ENCODE measurements at places on chromosomes 11 and 22.

- no peak for DNase-seq
These were observed 166.5 kb upstream of the CADM1 start for GRCh38 chr11:115670538-115671205.

DNA sequence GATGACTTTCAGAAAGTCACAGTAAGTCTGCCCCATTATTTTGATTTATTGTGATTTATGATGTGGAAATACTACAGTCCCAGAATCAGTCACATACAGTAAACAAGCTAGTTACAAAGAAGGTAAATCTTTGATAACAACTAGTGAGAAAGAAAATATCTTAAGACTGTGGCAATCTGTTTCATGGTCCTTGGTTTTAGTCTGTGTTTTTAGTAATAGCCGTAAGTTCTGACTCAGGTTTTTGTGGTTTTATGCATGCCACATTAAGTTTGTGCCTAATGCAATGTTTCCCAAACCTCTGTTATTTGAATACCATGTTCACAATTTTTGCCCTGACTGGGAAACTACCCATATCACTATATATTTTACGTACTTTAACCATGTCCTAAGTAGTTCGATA is 6.7 kb downstream of the CEP295 start:
- no peak for DNase-seq

GRCh38 chr11:121487191-121487590 is 34.4 kb upstream of the SORL1-AS1 start:
- DNase-seq: no peak

GRCh38 chr22:32817137-32817730 is 15.7 kb downstream of the TIMP3 start:
- no peak for DNase-seq

DNA sequence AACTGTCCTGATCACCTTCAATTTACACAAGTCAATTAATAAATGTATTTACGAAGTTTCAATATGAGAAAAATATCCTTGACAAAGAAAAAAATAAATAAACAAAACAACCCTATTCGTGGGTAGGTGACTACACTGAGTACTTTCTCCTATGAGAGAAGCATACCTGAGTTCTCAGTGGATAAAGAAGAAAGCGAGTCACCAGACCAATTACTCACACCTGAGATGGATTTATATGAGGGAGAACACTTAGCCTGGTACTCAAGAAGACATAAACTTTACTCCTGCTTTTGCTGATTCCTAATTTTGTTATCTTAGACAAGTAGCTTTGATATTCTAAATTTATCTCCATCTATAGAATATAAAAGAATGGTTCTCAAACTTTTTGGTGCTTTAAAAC is 735.2 kb upstream of the ANO3 start:
- DNase-seq: no peak

GRCh38 chr22:24424901-24425775 is 2.3 kb upstream of the ADORA2A start:
- no peak for DNase-seq

DNA sequence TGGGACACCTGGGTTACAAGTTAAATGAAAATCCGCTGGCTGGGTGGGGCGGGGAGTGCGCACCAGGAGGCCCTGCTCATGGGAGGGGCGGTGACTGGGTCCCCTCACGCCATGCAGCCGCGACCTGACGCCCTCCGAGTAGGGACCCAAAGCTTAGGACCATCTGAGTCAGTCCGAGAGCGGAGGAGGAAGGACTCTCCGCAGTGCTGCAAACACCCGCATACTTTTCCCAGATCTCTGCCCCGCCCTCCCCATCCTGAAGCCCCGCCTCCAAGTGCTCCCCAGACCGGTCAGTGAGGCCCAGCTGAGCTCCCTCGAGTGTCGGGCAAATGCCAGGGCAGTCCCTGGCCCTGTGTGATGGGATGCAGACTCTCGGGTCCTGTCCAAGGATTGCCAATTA is 6.6 kb upstream of the FLI1 start:
- no peak for DNase-seq

DNA sequence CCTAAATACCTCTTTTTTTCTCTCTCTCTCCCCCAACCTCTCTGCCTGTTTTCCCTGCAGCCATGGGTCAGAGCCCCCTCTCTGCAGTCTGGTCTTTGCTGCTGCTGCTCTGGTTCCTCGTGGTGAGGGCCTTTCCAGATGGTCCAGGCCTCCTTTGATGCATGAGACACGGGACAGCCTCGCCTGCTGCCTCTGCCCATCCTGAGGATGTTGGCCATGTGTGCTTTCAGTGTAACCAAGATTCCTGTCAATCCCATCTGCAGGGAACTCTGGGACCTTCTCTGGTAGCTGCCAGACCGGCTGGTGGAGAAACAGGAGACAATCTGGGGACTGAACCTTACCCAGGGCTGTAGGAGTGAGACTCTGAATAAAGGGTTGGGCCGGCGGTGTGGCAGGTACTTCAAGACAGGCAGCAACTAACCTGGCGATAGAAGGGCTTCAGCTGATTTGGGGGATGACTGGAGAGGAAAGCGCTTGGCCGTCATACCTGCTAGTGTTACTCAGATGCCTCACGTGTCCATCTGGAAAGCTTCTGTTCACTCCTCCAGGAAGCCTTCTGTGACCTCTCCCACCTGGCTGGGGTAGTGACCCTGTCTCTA is 7.1 kb downstream of the CHRNA10 start:
- DNase-seq: no peak

- no peak for DNase-seq
These were observed 171.4 kb upstream of the FAT3 start for GRCh38 chr11:92053216-92053615.

DNA sequence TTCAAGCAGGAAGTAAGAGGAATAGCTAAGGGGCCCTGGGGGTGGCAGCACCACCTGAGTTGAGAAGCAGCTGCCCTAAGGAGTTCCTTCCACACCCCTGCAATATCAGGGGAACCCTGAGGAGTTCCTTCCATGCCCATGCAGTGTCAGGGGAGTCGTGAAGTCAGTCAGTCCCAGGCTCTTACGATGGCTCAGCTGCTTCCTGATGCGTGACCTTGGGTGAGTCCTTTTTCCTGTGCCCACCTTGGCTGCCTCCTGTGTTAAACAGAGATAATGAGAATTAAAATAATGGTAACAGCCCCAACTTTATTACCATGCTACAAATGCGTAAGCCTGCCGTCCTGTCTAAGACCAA is 181.1 kb downstream of the MIAT start:
- no peak for DNase-seq

- no peak for DNase-seq
These were observed 851 bp downstream of the SPTBN2 start for GRCh38 chr11:66728038-66728692.

- no peak for DNase-seq
These were observed 153.6 kb downstream of the SHANK2 start for GRCh38 chr11:71098776-71099175.

DNA sequence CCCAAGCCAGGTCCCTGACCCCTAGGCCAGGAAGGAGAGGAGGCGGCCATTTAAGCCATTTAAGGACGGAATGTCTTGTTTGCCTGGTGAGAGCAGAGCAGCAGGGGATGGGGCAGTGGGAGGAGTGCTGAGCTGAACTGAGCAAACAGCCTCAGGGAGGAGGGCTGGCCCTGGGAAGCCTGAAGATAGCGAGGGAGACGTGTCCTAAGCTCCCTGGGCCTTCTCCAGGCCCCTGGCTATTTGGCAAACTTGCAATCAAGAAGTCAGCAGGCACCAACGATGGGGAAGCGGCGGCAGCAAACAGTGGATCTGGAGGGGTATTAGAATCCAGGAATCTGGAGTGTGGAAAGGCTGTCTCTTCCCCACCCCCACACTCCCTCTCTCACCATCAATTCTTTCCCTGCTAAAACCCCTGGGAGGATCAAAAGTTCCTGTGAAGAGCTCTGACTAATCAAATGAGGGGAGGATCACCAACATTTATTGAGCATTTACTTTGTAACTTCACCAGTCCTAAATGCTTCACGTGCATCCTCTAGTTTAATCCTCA is 8.8 kb downstream of the BCL9L start:
- no peak for DNase-seq

DNA sequence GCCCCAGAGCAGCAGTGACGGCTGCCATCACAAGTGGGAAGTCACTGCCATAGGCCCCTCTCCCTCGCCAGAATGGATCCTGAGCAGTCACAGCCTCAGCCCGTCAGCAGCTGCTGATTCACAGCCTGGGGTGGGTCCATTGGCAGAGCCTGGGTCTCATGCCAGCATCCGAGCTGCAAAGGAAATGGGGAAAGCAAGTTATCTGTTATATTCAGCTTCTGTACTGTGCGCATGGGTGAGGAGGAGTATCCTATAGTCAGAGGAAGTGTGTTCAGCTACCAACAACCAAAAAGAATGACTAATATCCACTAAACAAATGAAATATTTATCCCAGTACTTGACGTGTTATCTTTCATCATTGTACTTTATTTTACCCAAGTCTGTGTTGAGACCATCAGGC is 119.7 kb downstream of the RCN1 start:
- no peak for DNase-seq

- DNase-seq: no peak
These were observed 8.9 kb downstream of the SERHL2 start for GRCh38 chr22:42562684-42563083.

DNA sequence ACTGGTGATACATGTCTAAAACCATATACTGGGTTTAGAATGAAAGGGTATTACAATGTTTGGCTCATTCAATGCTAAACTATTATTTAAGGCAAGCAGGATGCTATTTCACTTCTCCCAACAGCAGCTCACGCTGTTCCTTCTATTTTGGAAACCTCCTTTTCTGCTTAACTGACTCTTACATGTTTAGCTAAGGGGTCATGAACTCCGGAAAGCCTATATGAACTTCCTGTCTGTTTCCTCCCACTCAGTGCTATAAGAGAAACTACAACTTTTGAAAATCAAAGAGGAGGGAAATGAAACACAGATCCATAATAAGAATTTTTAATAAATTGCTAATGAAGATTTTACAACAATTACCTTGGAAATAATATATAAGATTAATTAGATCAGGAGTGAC is 30.9 kb downstream of the SLC36A4 start:
- no peak for DNase-seq

- no peak for DNase-seq
These were observed 73.0 kb upstream of the LRRC4C start for GRCh38 chr11:41532413-41532812.

- DNase-seq: no peak
These were observed 8.7 kb downstream of the TEAD1 start for GRCh38 chr11:12682737-12683500.

DNA sequence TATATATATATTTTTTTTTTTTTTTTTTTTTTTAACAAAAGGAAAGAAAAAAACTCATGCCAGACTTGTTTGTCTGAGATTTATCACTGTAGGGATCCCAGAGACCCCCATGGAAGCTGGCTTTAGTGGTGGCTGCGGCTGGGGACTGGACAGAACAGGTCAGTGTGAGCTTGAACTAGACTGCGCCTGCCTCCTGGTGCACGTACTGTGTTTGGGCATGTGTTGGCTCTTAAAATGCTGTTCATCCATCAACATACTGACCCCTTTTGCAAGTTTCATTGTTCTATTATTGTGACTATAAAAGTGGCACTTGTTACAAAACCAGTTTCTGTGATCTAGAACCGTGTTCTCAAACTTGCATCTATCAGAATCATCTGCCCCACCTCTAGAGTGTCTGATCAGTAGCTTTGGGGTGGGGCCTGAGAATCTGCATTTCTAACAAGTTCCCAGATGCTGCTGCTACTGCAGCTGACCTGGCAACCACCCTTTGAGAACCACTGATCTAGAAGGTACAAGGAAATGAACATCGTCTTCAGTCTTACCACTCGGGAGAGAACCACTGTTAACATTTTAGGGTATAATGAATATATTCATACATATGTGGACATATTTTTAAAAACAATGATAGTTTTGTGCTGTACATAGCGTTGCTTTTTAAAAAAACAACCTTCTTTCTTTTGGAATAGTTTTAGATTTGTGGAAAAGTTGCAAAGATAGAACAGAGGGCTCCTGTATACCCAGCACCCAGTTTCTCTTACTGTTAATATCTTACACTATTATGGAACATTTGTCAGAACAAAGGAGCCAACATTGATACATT is 54.0 kb downstream of the ZNRF3 start:
- DNase-seq: no peak

Data from stimulated activated CD8-positive, alpha-beta memory T cell treated with anti-CD3 and anti-CD28 coated beads, Interleukin-15, amount 100 ng/mL, for 24 hours (primary cell).